Upper lobe of right lung (tissue), 1 donor: ENCODE measurements at places on chromosomes 1 and 21. TPM values are rescaled to one million over a fixed set of nuclear protein-coding genes. Genes with fewer than 3 reads are reported as not detected.

GRCh38 chr1:27284425-27285273, 37.3 kb upstream of the TMEM222 start:
- no peak overlapping the region for H3K27ac ChIP-seq
- H3K4me1 ChIP-seq, result no peaks in the 10 kb centered on the region
- H3K4me3 ChIP-seq, result no peak overlapping the region
- DNase-seq, result peak; percentile 84
- H3K27me3 ChIP-seq, result no peaks in the 10 kb centered on the region

- no peak for DNase-seq
- H3K27ac ChIP-seq, result no peak overlapping the region
- no peaks in the 10 kb centered on the region for H3K4me1 ChIP-seq
- H3K27me3 ChIP-seq, result no peaks in the 10 kb centered on the region
These were observed 75.7 kb upstream of the ADGRL4 start for GRCh38 chr1:79082233-79082632.

- H3K27ac ChIP-seq, result no peak overlapping the region
- H3K36me3 ChIP-seq, result no peaks in the 10 kb centered on the region
- no peaks in the 10 kb centered on the region for H3K4me1 ChIP-seq
- H3K27me3 ChIP-seq, result no peaks in the 10 kb centered on the region
These were observed 92.3 kb upstream of the NBPF6 start for GRCh38 chr1:108357802-108358201.

GRCh38 chr1:77120950-77121349, 98.3 kb downstream of the PIGK start:
- H3K27ac ChIP-seq, result no peak overlapping the region
- no peak for DNase-seq
- no peaks in the 10 kb centered on the region for H3K36me3 ChIP-seq
- no peaks in the 10 kb centered on the region for H3K4me1 ChIP-seq
- H3K4me3 ChIP-seq, result no peak overlapping the region

DNA sequence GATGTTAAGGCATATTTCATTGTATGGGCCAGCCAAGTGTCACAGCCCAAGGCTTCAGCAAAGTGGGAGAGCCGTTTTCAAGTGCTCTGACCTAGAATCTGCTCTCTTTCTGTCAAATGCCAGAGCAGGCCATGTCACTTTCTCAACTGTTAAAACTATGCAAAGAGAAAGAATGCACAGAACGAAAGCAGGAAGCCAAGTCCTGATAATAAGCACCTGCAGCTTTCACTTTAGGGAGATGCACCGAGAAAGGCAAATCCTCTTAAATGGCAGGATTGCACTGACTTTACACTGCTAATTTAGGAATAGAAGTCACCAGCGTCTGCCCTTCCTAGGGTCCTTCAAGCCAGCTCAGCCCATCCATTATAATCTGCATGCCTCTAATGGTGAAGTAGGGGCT, 49.2 kb upstream of the NTPCR start:
- H3K4me3 ChIP-seq, result no peak overlapping the region
- H3K27ac ChIP-seq, result peak overlapping the region; percentile 6
- no peak for DNase-seq
- H3K36me3 ChIP-seq, result no peaks in the 10 kb centered on the region

DNA sequence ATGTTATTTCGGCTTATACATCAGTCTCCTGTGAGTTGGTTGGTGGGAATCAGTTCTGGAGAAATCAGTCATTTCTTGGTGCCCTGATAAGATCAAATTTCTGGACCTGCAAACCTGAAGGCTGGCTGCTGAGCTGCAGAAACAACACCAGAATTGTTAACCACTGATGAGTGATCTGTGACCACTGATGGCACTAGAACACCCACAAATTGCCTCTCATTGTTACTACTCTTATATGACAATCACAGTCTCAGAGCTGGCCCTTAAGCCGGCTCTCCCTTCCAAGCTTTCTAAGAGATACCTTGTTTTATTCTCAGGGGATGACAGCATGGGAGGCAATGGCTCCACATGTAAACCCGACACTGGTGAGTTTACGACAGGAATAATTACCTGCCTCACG, 1.9 kb downstream of the C1orf162 start:
- H3K27me3 ChIP-seq, result no peaks in the 10 kb centered on the region
- peak overlapping the region; percentile 38 for H3K4me3 ChIP-seq
- no peak for DNase-seq

- no peak overlapping the region for H3K4me3 ChIP-seq
- no peak overlapping the region for H3K27ac ChIP-seq
- no peaks in the 10 kb centered on the region for H3K27me3 ChIP-seq
- H3K4me1 ChIP-seq, result no peaks in the 10 kb centered on the region
These were observed 8.6 kb downstream of the ST6GALNAC3 start for GRCh38 chr1:76083189-76083588.

- H3K4me3 ChIP-seq, result no peak overlapping the region
- H3K4me1 ChIP-seq, result no peaks in the 10 kb centered on the region
- H3K36me3 ChIP-seq, result no peaks in the 10 kb centered on the region
- no peaks in the 10 kb centered on the region for H3K27me3 ChIP-seq
- H3K27ac ChIP-seq, result no peak overlapping the region
- DNase-seq, result no peak
These were observed 707.8 kb downstream of the USP25 start for GRCh38 chr21:16437586-16437985.

GRCh38 chr1:117531222-117531621, 74.6 kb upstream of the TENT5C start:
- DNase-seq, result no peak
- H3K4me3 ChIP-seq, result no peak overlapping the region
- H3K4me1 ChIP-seq, result no peaks in the 10 kb centered on the region
- no peaks in the 10 kb centered on the region for H3K27me3 ChIP-seq
- no peaks in the 10 kb centered on the region for H3K36me3 ChIP-seq

DNA sequence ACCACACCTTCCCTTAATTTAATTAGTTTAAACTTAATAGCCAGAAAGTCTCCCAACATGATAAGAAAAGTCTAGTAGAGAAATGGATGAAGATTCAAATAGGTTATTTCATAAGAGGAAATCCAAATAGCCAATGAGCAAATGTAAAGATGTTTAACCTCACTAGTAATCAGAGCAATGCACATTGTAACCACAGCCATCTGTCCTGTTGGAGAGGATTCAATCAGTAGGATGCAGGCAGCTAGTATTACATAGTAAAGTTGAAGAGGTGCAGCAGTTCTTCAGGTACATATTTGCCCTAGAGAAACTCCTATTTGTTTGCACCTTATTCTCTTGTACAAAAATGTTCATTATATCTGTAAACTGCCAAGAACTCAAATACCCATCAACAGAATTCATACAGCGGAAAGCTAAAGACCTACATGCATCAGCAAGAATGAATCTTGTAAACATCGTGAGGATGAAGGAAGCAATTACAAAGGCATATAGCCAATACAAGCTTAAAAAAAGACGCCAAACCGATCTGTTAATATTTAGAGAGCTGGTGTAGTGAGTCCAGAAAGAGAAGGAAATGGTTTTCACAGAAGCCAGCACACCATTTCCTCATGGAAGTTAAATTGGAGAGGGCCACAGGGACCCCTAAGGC, 27.9 kb downstream of the DIP2A start:
- no peak overlapping the region for H3K27ac ChIP-seq
- no peak for DNase-seq
- H3K4me3 ChIP-seq, result no peak overlapping the region
- peaks cover 28% of the 10 kb centered on the region for H3K36me3 ChIP-seq
- no peaks in the 10 kb centered on the region for H3K27me3 ChIP-seq
- no peaks in the 10 kb centered on the region for H3K4me1 ChIP-seq

GRCh38 chr1:9350013-9350908, 57.6 kb downstream of the SPSB1 start:
- H3K4me3 ChIP-seq, result no peak overlapping the region
- H3K27ac ChIP-seq, result no peak overlapping the region
- H3K4me1 ChIP-seq, result no peaks in the 10 kb centered on the region
- no peaks in the 10 kb centered on the region for H3K27me3 ChIP-seq
- no peak for DNase-seq
- H3K36me3 ChIP-seq, result no peaks in the 10 kb centered on the region

GRCh38 chr1:61158591-61158990, 76.2 kb downstream of the NFIA start:
- H3K27ac ChIP-seq, result peak overlapping the region; percentile 2
- peaks cover 23% of the 10 kb centered on the region for H3K4me1 ChIP-seq
- no peaks in the 10 kb centered on the region for H3K36me3 ChIP-seq

GRCh38 chr1:224338150-224338838, 8.3 kb upstream of the NVL start:
- peaks cover 7% of the 10 kb centered on the region for H3K4me1 ChIP-seq
- no peak overlapping the region for H3K27ac ChIP-seq
- no peak for DNase-seq
- no peak overlapping the region for H3K4me3 ChIP-seq
- H3K27me3 ChIP-seq, result no peaks in the 10 kb centered on the region
- no peaks in the 10 kb centered on the region for H3K36me3 ChIP-seq

GRCh38 chr1:112651205-112651604, 23.3 kb upstream of the MOV10 start:
- no peaks in the 10 kb centered on the region for H3K27me3 ChIP-seq
- H3K4me1 ChIP-seq, result no peaks in the 10 kb centered on the region
- no peak overlapping the region for H3K4me3 ChIP-seq
- H3K36me3 ChIP-seq, result peaks cover 92% of the 10 kb centered on the region
- no peak for DNase-seq

DNA sequence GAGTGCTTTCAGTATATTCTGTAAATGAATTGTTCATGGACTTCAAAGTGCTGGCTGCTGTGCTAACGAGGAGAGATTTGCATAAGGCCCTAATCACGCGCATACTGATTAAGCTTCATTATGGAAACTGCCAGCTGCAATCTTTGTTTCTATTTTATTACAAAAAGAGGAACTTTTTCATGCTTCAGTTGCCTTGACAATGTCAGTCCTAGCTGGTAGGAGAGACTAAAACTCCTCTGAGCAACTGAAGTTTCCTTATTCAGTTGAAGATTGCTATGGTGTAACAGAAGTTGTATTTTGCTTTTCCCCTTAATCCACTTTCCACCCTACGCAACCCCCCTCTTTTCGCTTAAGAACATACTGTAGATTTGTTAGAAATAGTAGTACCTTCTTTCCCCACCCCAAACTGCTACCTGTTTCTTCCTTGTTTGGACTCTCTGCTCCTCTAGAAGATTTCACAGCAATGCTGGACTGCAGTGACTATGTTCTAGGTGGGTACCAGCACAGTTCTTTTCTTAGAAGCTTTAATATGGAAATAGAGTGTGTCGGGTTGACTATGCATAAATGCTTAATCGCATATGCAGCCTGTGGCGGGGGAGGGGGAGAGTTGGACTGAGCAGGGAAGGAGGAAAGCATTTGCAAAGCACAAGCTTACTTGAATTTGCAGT, 108.3 kb downstream of the POU2F1 start:
- no peaks in the 10 kb centered on the region for H3K27me3 ChIP-seq
- H3K4me3 ChIP-seq, result no peak overlapping the region
- H3K27ac ChIP-seq, result no peak overlapping the region
- H3K4me1 ChIP-seq, result peaks cover 19% of the 10 kb centered on the region
- peaks cover 4% of the 10 kb centered on the region for H3K36me3 ChIP-seq
- DNase-seq, result no peak

DNA sequence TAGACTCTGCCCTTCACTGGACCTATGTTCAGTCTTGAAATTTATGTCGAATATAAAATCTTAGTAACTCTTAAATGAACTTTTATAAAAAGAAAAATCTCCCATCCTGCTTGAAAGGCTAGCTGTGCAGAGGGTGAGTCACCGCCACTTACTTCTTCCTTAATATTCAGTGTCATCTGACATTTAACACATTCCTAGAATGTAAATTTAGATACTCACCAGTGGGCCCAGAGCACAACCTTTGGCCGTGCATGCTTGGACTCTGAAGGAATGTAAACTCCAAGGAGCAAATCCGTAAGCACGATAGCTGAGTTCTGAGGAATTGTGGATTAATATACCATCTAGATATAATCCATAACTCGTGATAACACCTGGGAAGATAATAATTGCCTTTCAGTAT, 403.3 kb downstream of the KCTD3 start:
- DNase-seq, result no peak
- no peaks in the 10 kb centered on the region for H3K36me3 ChIP-seq
- no peaks in the 10 kb centered on the region for H3K27me3 ChIP-seq
- H3K4me3 ChIP-seq, result no peak overlapping the region
- H3K4me1 ChIP-seq, result no peaks in the 10 kb centered on the region

GRCh38 chr21:27108228-27108627, 141.3 kb upstream of the ADAMTS5 start:
- H3K27ac ChIP-seq, result no peak overlapping the region
- H3K4me3 ChIP-seq, result no peak overlapping the region
- DNase-seq, result no peak
- no peaks in the 10 kb centered on the region for H3K27me3 ChIP-seq
- H3K36me3 ChIP-seq, result no peaks in the 10 kb centered on the region

- H3K36me3 ChIP-seq, result no peaks in the 10 kb centered on the region
- no peak overlapping the region for H3K27ac ChIP-seq
- DNase-seq, result no peak
- H3K4me3 ChIP-seq, result no peak overlapping the region
- peaks cover 4% of the 10 kb centered on the region for H3K4me1 ChIP-seq
These were observed 451.5 kb upstream of the ADAMTS5 start for GRCh38 chr21:27418346-27418745.

GRCh38 chr21:32645261-32646182, 33.3 kb upstream of the CFAP298 start:
- H3K27ac ChIP-seq, result no peak overlapping the region
- peak; percentile 70 for DNase-seq
- no peak overlapping the region for H3K4me3 ChIP-seq
- H3K4me1 ChIP-seq, result no peaks in the 10 kb centered on the region
- H3K27me3 ChIP-seq, result no peaks in the 10 kb centered on the region
- H3K36me3 ChIP-seq, result peaks cover 77% of the 10 kb centered on the region

DNA sequence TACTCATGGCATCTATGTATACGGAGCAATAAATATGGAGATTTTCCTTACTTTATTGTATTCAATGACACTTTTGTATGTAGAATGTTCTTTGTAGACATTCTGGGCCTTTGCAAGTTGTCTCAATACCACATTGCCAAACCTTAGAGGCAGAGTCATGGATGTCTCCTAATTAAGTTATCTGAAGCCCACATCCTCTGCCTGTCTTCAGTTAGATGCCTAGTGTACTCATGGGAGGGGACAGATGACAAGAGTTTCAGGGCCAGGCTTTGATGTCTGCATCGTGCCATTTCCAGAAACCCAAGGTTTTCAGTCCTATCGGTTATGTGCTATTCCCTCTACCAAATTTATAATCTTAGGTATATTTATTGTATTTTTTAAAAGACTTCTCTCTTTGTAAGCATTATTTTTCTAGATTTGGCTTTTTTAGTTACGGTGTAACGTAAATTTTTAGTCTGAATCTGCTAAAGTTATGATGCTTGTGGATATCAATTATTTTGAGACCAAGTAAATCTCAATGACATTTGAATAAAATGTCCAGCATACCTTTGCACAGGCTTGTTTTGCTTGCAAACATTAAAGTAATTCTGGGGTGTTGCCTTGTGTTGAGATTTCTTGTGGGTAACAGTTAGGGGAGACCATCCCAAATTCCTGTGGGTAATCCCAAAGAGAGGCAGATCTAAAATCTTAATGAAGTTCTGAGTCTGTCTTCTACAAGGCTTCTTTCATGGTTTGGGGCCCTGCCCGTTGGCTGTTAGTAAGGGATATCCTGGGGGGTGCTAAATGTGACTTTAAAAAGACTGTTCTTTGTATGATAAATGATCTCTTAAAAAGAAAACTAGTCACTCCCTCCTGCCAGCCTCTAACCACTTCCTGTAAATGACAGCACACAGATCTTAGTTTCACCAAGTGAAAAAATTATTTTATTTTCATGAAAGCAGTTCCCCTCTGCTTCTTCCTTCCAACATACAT, 8.0 kb upstream of the MACF1 start:
- peak overlapping the region; percentile 24 for H3K27ac ChIP-seq
- no peak for DNase-seq
- peaks cover 58% of the 10 kb centered on the region for H3K4me1 ChIP-seq
- no peaks in the 10 kb centered on the region for H3K27me3 ChIP-seq
- no peaks in the 10 kb centered on the region for H3K36me3 ChIP-seq

The CHI3L2 gene
- 50.3 TPM for total RNA-seq

The CRYAA gene
- not detected for total RNA-seq

The DCST2 gene
- 1.5 TPM for total RNA-seq

The NEK2 gene
- 0.35 TPM for total RNA-seq

The DNALI1 gene
- 13.2 TPM for total RNA-seq

The SELENBP1 gene
- total RNA-seq, result 321 TPM
